ENCODE measurements at places on chromosomes 16 and 17. TPM values are rescaled to one million over a fixed set of nuclear protein-coding genes. Genes with fewer than 3 reads are reported as not detected.
A peak's percentile ranks its signal among the peaks of the same experiment; 100 is the strongest.

GRCh38 chr17:50779747-50780353 is 12.5 kb upstream of the ANKRD40CL start:
- H3K4me3 ChIP-seq = no peak overlapping the region
- H3K36me3 ChIP-seq = no peaks in the 10 kb centered on the region
- H3K27me3 ChIP-seq = no peaks in the 10 kb centered on the region
- no peak for DNase-seq

DNA sequence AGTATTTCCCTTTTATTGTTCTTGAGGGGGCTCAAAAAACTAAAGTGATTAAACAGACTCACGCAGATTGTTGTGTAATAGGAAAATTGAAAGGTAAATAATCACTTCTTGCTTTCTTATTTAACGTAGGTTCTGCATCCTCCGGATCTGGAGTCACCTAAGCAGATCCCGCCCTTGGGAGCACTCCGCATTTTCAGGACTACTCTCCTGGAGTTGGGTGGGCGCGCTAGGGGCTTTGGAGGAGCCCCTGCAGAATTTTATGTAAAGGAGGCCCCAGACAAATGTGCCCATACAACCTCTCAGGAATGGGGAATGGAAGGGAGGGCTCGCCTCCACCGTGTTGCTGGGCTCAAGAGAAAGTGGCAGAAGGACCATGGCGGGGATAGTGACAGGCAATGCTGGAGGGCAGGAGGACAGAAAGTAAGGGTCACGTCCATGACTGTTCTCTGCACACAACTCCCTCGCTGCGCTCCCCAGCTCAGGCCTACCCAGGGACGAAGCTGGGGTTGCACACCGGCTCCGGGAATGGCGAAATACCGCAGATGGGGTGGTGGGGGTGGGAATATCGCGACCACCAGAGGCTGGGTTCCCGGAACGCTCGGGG is 8.3 kb downstream of the MT2A start:
- peak overlapping the region; percentile 55 for H3K4me3 ChIP-seq
- DNase-seq = no peak
- no peaks in the 10 kb centered on the region for H3K36me3 ChIP-seq
- H3K4me1 ChIP-seq = peaks cover 12% of the 10 kb centered on the region
- no peaks in the 10 kb centered on the region for H3K27me3 ChIP-seq
- peak overlapping the region; percentile 67 for H3K27ac ChIP-seq

DNA sequence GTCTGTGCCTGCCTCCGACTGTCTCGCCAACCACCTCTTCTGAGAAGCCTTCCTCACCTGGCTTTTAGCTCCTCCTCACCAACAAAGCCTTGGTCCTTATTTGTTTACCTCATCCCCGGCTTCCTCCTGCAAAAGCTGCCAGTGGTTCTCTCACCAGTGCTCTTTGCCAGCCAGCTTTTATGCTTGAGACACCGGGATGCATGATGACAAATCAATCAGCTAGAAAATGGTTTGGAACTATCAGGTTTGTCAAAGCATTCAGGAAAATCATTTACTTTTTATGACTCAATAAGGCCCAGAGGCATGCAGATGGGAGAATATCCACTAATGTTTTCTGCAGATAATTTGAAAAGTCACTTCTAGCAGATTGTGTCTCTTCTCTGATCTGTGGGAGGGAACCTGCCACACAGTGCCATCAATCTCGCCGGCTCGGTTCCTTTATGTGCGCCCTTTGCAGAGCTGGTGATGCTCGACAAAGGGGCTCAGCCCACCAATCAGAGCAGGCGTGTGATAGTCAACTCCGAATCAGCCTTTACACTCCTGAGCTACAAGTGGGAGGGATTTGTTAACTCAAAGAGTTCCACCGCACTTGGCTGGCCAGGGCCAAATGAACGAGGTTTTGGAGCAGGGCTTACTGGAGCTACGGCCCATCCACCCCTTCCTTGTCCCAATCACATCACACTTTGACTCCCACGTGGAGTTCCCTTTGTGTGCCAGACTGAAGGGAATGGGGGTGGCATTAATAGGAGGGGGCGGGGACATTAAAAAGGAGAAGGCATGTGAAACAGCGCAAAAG is 85.8 kb downstream of the MRC2 start:
- H3K36me3 ChIP-seq = no peaks in the 10 kb centered on the region
- H3K4me1 ChIP-seq = no peaks in the 10 kb centered on the region
- no peak overlapping the region for H3K4me3 ChIP-seq
- no peak for DNase-seq
- no peak overlapping the region for H3K27ac ChIP-seq

GRCh38 chr17:81253358-81254131 is 14.4 kb downstream of the NDUFAF8 start:
- DNase-seq = peak; percentile 63
- no peak overlapping the region for H3K27ac ChIP-seq
- H3K4me3 ChIP-seq = no peak overlapping the region

- H3K4me1 ChIP-seq = peaks cover 6% of the 10 kb centered on the region
- no peak overlapping the region for H3K4me3 ChIP-seq
- DNase-seq = no peak
Observed at GRCh38 chr17:72571813-72572396, 451.1 kb downstream of the SOX9 start.

DNA sequence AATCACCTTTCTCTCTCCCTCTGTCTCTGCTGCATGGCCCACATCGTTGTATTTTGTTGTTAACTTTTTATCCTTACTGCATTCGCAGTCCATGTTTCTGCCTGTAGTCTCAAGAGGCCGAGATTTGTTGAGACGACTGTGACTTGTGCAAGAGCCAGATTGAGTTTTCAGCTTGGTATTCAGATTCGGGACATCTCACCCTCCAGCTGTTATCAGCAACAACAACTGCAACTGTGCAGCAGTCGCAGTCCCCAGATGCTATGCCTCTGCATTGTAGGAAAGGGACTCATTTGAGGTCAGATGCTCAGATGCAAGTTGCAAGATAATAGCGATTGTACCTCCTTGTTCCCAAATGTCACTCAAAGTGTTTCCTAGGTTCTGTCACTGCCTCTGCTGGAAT is 209.0 kb downstream of the SNX29 start:
- H3K36me3 ChIP-seq = no peaks in the 10 kb centered on the region
- no peak overlapping the region for H3K4me3 ChIP-seq
- H3K27me3 ChIP-seq = no peaks in the 10 kb centered on the region
- H3K4me1 ChIP-seq = no peaks in the 10 kb centered on the region
- no peak for DNase-seq

DNA sequence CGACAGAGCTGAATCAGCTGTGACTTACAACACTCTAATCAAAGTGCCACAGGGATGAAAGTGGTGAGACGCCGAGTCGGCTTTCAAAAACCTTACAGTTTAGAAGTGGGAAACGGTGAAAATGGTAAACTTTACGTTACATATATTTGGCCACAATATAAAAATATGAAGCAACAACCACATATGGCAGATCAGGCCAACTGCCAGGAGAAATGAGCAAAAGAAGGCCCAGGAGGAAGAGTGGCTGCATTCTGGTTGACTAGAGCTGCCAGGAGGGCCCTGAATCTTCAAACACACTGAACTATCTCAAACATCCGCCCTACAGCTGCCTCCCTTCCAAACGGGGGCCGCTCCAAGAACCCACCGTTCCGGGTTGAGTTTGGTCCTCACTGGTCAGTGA is 56.3 kb downstream of the MRM3 start:
- H3K4me1 ChIP-seq = no peaks in the 10 kb centered on the region
- no peak overlapping the region for H3K27ac ChIP-seq
- H3K4me3 ChIP-seq = no peak overlapping the region
- H3K27me3 ChIP-seq = no peaks in the 10 kb centered on the region
- no peak for DNase-seq

- DNase-seq = peak; percentile 97
- H3K4me1 ChIP-seq = peaks cover 13% of the 10 kb centered on the region
- no peaks in the 10 kb centered on the region for H3K27me3 ChIP-seq
- H3K27ac ChIP-seq = no peak overlapping the region
- H3K36me3 ChIP-seq = no peaks in the 10 kb centered on the region
Observed at GRCh38 chr16:28879841-28880588, 1.7 kb downstream of the ATP2A1 start.

DNA sequence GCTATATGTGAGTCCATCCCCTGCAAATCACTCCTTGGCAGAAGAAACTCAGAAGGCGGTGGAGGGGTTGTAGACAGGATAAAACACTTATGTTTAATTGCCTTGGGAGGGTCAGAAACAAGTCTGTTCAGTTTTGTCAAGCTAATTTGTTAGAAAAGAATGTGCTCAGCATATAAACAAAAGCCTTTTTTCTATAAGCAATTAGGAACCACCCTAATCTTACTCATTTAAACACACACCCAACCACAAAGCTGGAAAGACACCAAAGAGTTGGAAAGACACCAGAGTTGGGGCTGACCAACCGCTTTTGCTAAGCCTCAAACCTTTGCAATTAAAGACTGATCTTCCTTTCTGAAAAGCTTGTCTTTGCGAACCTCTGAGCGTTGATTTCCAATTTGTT is 439.2 kb upstream of the ERCC4 start:
- no peak overlapping the region for H3K27ac ChIP-seq
- H3K4me3 ChIP-seq = no peak overlapping the region
- no peak for DNase-seq

- H3K27ac ChIP-seq = no peak overlapping the region
- H3K4me1 ChIP-seq = peaks cover 12% of the 10 kb centered on the region
- H3K4me3 ChIP-seq = no peak overlapping the region
- no peaks in the 10 kb centered on the region for H3K27me3 ChIP-seq
- no peak for DNase-seq
- no peaks in the 10 kb centered on the region for H3K36me3 ChIP-seq
Observed at GRCh38 chr17:59719526-59719925, 12.1 kb downstream of the VMP1 start.

GRCh38 chr16:11109566-11109965 is 146.4 kb downstream of the SOCS1 start:
- H3K4me3 ChIP-seq = no peak overlapping the region
- peaks cover 30% of the 10 kb centered on the region for H3K4me1 ChIP-seq
- H3K36me3 ChIP-seq = no peaks in the 10 kb centered on the region
- no peak for DNase-seq
- H3K27ac ChIP-seq = peak overlapping the region; percentile 56
- no peaks in the 10 kb centered on the region for H3K27me3 ChIP-seq

DNA sequence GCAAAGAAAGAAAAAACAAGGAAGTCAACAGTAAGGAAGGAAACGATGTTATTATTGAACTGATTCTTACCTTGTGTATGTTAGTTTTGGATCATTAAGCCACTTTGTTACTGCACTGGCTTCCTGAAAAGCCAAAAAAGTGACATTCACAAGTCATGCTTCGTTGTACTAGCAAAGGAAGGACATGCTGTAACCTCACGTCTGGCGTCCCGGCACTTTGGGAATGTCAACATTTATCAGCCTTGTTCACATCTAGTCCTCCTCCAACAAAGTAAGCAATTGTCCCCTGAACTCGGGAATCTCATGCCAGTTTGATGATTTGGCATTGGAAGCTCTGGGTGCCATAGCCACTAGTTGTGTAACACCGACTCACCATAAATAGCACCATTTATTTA is 731 bp upstream of the MKS1 start:
- peaks cover 10% of the 10 kb centered on the region for H3K4me1 ChIP-seq
- DNase-seq = no peak
- no peaks in the 10 kb centered on the region for H3K27me3 ChIP-seq
- H3K27ac ChIP-seq = peak overlapping the region; percentile 86
- H3K36me3 ChIP-seq = peaks cover 16% of the 10 kb centered on the region

DNA sequence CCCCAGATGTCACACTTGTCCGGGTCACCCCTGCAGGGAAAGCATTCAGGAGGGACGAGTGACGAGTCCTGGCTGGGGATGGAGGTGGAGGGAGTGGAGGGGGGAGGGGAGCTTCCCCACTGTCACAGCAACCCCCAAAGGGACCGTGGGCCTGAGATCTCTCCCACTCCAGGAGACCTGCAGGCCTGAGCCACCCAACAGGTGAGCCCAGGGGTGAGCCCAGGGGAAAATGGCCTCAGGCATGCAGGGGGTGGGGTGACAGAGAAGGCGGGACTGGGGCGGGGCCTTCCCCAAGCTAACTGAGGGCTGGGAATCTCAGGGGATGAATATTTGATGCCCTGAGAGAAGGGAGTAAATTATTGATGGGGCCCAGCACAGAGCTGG is 2.4 kb downstream of the USH1G start:
- peaks cover 36% of the 10 kb centered on the region for H3K27me3 ChIP-seq
- no peak overlapping the region for H3K4me3 ChIP-seq
- H3K27ac ChIP-seq = no peak overlapping the region
- H3K4me1 ChIP-seq = peaks cover 22% of the 10 kb centered on the region
- H3K36me3 ChIP-seq = no peaks in the 10 kb centered on the region

DNA sequence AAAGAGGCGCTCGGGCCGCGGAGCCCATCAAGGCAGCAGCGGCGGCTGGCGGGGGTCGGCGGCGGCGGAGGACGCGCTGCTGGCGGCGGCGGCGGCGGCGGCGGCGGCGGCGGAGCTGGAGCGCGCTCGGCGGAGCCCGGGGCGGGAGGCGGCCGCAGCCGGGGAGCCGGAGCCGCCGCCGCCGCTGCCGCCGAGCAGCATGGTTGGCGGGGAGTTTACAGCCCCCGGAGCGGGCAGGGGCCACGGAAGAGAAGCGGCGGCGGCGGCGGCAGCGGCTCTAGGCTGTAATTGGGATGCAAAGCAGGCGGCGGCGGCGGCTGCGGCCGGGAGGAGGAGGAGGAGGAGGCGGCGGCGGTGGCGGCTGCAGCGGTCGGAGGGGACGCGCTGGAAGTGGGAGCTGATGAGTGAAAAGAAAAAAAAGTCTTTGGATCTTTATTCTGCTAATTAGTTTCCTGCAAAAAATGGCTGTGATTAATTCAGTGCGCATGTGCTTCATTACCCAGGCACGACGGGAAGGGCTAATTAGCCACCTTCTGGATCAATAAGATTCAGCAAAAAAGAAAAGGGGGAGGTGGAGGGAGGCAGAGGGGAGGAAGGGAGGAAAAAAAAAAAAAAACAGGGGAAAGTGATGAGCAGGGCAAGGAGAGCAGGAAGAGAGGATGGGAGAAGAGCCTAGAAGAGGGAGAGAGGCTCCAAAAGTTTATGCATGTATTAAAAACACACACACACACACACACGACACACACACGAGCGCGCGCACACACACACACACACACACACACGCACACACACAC is 10.9 kb upstream of the ZFHX3 start:
- H3K36me3 ChIP-seq = no peaks in the 10 kb centered on the region
- H3K27me3 ChIP-seq = peaks cover 6% of the 10 kb centered on the region
- peaks cover 46% of the 10 kb centered on the region for H3K4me1 ChIP-seq
- peak; percentile 93 for DNase-seq
- peak overlapping the region; percentile 87 for H3K4me3 ChIP-seq

DNA sequence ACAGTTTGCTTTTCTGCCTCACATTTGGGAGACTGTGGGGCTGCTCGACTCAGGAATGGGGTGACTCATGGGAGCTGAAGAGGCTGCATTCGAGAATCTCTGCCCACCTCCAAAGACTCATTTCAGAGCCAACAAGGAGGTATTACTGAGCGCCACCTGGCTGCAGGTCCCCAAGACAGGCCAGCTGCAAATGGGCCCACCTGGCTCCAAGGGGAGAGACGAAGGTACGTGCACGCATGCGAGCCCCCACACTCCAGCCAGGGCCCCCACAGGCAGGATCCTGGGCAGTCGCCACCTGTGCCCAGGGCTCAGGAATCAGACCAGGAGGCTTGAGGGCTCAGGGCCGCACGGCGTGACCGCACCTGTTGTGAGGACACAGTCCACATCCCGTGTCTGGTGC is 6.0 kb downstream of the HAGHL start:
- H3K4me3 ChIP-seq = no peak overlapping the region
- H3K27ac ChIP-seq = no peak overlapping the region
- peak; percentile 77 for DNase-seq
- peaks cover 33% of the 10 kb centered on the region for H3K36me3 ChIP-seq

GRCh38 chr16:50411034-50411433 is 42.2 kb upstream of the BRD7 start:
- H3K27me3 ChIP-seq = no peaks in the 10 kb centered on the region
- no peak overlapping the region for H3K27ac ChIP-seq
- H3K36me3 ChIP-seq = no peaks in the 10 kb centered on the region
- H3K4me3 ChIP-seq = no peak overlapping the region

TPSG1 gene
- not detected for total RNA-seq

SSTR5 gene
- total RNA-seq = not detected

EVI2B gene
- 23.1 TPM for total RNA-seq

NOG gene
- total RNA-seq = 1.7 TPM

CIBAR2 gene
- 35.6 TPM for total RNA-seq

GSG1L gene
- total RNA-seq = not detected

CCL17 gene
- total RNA-seq = 5.8 TPM
